ENCODE measurements at places on chromosomes 4 and X.

GRCh38 chrX:16788477-16788876 lies 2.2 kb downstream of the TXLNG start:
- DNase-seq = no peak

DNA sequence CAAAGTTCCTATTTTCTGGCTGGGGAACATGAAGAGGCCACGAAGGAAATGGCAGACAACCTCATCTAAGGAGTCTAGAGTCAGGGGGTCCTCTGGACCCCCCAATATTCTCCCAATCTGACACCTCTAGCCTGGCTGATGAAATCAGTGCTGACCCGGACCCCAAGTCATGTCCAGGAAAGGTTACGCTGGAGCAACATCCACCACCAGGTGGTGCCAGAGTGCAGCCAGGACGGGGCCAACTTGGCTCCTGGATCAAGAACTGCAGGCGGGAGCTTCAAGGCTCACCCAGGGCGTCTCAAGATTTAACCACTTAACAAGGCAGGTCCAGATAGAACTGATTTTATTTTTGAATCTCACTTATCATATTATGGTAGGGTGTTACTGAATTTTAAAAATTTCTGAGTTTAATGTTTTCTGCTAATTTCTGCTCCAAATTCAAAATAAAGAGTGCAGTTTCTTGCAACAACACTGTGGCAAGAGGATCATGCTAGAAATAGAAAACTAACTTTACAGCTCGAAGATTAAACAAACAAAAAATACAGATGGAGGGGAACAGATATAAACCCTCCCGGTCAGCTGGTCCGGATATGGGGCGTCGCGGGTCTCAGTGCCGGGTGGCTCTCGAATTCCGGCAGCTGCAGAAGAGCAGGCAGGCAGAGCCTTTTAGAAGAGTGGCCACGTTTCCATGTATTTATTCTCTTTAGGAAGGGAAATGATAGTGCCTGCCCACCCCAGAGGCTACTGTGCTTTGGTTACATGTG lies 135.5 kb downstream of the AFAP1 start:
- DNase-seq = peak; percentile 78

DNA sequence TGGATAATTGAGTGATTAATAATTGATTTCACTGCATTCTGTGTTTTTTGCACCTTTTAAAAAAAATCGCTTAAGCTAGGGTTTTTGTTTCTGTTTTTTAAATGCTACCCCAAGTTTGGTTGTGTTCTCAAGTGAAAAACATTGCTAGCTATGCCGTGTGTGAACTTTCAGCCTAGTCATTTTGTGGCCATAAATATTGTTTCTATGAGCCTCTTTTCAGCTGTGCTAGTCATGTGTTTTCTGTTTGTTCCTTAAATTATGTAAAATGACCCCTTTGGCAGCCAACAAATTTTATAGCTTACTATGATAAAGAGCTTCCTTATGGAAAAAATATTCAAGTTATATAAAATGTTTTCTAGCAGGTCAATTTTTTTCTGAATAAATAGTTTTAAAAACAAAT lies 59.1 kb downstream of the GALNT7 start:
- no peak for DNase-seq

GRCh38 chr4:137905930-137906329 lies 336.2 kb downstream of the SLC7A11 start:
- DNase-seq = peak; percentile 64

GRCh38 chrX:107204068-107204605 lies 2.1 kb downstream of the NUP62CL start:
- DNase-seq = no peak
